Left renal cortex interstitium (tissue), 4 donors: ENCODE measurements at places on chromosomes 4 and X. TPM values are rescaled to one million over a fixed set of nuclear protein-coding genes. Genes with fewer than 3 reads are reported as not detected.

- DNase-seq: no peak
These were observed 354.9 kb downstream of the DHRSX start for GRCh38 chrX:2145692-2146367.

GRCh38 chr4:8618961-8619720 is 26.6 kb downstream of the CPZ start:
- no peak for DNase-seq

GRCh38 chr4:19151684-19152083 is 1100.0 kb upstream of the SLIT2 start:
- no peak for DNase-seq

- no peak for DNase-seq
These were observed 108.4 kb downstream of the PSAPL1 start for GRCh38 chr4:7326306-7326692.

GRCh38 chrX:118975831-118976598 is 1.6 kb downstream of the LONRF3 start:
- no peak for DNase-seq

GRCh38 chr4:11019451-11020240 is 335.1 kb upstream of the CLNK start:
- no peak for DNase-seq

DNA sequence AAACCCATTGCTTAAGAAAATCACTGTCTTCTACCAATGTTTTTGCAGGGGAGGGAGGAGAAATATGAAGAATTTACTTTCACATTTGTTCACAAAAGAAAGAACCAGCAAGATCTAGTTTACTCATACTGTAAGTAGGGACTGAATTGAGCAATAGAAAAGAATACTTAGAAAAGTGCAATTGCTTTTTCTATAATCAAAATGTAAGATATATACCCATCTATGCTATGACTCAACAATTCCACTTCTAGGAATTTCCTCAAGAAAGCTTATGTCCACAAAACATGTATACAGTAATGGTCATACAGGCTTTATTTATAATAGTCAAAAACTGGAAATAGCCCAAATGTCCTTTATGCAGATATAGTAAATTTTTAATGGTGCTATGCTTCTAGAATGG is 196.4 kb downstream of the LRBA start:
- DNase-seq: no peak

DNA sequence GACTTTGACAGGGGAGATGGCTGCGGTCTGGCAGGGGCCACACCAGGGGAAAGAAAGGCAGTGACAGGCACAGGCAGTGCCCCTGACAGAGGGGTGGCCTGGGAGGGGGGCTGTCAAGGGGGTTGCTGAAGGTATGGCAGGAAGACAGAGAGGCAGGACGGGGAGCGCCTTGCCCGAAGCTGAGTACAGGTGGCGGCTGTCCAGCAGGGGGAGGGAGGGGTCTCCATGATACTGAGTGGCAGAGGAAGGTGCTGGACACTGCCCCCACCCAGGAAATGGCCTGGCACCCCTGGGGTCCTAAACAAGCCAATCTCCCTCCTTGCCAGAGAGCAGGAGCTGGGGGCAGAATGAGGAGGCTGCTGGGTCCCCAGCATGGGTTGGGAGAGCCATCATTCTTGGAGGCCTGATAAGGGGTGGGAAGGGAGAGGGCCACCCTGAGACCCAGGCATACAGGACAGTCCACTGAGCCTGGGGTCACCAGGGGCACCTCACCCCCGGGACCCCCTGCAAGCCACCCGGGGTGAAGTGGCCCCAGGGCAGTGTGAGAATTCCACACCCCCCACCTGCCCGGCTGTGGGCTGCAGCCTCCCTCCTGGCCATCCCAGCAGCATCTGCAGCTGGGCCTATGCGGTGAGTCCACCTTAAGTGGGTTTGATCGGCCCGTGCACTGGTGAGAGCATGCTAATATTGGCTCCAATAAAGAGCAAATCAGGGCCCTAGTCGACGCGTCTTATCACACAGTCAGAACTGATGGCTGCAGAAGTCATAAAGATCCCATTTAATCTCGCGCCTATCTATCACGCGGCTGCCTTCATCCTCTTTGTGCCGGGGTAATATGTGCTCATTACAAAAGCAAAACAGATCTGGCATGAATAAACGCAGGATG is 108.5 kb downstream of the FAM53A start:
- no peak for DNase-seq

GRCh38 chrX:144293229-144293628 is 409.4 kb downstream of the UBE2NL start:
- DNase-seq: no peak

DNA sequence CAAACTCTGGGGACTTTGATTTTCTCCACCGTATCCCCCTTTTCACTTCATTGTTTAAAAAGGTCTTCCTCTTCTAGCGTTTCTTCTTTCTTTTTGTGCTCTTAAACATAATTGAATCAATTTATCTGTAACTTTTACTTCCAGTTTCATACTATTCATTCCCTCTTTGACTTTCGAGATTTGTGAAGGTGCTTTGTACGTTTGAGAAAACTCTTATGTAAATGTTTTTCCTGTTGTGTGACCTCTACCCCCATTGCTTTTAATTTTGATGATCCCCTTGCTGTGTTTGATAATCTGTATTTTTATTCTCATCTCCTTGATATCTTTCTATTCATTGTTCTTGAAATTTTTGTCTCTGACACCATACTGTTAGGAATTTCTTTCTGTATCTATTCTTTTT is 4.8 kb downstream of the USP38 start:
- no peak for DNase-seq

DNA sequence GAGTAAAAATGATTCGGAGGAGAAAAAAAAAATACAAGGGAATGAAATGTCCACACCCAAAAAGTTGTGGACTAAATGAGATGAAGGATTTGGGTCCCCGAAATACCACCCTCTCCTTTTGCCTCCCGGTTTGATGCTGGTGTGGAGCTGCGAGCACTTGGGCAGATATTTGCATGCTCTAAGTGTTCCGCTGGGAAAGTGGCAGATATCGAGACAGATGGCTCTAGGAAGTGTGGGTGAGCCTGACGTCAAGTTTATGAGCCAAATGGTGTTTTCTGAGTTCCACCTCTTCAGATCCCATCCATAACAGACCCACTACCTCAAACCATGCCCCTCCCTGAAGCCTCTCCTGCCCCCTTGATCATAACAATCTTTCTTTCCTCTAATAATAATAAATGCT is 228.6 kb downstream of the QDPR start:
- no peak for DNase-seq

DNA sequence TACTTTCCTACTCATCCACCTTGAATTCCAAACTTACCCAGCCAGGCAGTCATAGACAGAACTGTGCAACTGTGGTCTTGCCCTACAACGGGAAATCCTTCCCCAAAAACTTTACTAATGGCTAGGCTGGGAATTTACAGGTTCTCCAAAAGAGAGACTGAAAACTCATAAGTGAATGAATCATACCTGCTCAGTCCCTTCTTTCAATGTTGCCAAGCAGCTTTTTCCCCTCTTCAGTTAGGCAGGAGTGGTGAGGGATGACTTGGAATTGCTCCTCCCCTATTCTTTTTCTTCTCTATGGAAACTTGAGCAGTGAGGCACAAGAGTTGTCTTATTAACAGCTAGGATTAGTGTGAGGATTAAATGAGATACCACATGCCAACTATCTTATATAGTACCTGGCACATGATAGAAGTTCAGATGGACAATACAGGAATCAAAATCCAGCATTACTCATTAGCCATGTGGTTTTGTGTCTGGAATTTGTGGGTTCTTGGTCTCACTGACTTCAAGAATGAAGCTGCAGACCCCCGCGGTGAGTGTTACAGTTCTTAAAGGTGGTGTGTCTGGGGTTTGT is 105.9 kb downstream of the TEX13A start:
- DNase-seq: no peak

DNA sequence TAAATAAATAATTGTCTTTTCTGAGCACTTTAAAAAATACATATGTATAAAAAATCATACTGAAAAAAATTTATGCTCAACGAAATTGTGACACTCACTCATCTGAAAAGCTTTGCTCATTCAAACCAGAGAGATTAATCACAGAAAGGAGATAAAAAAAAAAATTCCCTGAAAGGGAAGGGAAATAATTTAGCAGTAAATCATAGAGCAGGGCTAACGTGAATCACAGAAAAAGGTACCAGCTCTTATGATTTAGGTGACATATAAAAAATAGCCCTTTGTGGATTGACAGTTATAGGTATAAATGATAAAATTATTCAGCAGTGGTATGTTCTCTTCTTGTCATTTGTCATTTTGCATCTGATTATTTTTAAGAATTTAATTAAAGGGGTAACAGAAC is 552.7 kb upstream of the TENM3 start:
- DNase-seq: no peak

SPANXD gene
- not detected for polyA plus RNA-seq

SOX3 gene
- polyA plus RNA-seq: not detected

EREG gene
- 0.07 TPM for polyA plus RNA-seq

CT45A2 gene
- not detected for polyA plus RNA-seq

ANKRD50 gene
- 38.9 TPM for polyA plus RNA-seq
